ENCODE measurements at places on chromosomes 11 and 22.
A peak's percentile ranks its signal among the peaks of the same experiment; 100 is the strongest.

DNA sequence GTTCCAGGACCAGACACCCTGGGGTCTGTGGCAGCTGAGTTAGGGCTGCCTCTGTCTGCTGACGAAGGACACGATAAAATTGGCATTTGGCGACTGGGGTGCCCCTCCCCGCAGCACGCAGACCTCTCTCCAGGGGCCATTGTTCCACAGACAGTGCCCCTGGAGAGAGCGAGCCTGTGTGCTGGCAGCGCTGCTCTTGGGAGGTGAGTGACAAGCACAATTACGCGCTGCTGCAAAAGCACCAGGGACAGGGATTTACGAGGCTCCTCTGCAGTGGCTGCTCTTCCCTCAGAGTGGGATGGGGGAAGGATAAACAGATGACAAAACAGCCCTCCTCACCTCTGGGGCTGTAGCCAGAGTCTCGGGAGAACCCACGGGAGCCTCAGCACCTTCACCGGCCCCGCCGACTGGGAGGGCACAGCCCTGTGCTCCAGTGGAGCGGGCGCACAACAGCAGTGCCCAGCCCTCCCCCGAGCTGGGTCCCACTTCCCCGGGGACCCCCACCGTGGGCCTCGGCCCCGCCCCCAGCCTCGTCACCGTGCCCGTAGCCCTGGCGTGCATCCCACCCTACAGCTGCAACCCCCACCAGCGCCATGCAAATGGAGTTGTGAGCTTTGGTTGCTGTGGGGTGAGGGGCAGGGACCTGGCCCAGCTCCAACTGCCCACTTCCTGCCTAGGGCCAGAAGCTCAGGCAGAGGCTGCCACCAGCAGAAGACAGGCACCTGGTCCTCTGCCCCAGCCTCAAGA lies 19.6 kb downstream of the CHID1 start:
- DNase-seq: no peak

GRCh38 chr11:8237453-8237852 lies 26.2 kb downstream of the LMO1 start:
- DNase-seq: no peak

DNA sequence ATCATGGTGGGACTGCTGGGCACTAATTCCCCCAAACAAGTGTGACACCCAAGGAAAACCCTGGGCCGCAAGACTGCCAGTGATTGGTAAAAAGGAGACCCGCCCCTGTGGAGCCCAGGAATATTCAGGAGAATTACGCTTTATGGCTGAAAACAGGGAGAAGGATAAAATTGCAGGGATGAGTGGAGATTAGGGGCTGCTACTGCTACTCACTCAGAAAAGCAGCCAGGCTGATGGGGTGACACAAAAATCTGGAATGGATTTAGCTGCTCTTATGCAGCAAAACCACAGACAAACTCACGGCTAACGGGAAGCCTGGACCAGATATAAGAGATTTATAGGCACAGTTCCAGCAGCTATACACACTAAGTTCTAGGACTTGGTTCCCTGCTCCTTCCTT lies 4.4 kb upstream of the FBXO3 start:
- no peak for DNase-seq

DNA sequence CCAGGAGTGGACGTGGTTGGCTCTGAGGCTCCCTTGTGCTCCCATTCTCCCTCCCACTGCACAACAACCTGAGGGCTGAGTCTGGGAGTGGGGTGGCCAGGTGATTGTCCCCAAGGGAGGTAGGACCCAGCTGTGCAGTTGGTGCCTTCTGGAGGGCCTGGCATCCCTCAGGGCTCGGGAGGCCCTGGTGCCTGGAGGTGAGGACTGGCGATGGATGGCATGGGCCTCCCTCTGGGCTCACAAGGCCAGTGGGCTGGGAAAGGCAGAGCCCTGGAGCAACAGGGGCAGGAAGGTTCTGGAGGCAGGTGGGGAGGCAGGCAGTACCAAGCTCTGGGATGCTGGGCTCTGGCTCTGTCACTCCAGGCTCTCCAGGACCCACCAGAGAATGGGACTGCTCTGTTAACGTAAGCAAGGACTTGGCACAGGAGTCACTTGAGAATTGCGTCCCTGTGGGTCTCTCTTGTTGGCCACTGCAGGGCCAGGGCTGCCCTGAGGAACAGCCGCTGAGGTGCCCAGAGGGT lies 114.2 kb downstream of the KCNQ1OT1 start:
- no peak for DNase-seq

- DNase-seq: no peak
Observed at GRCh38 chr11:110011595-110011994, 81.6 kb upstream of the ZC3H12C start.

DNA sequence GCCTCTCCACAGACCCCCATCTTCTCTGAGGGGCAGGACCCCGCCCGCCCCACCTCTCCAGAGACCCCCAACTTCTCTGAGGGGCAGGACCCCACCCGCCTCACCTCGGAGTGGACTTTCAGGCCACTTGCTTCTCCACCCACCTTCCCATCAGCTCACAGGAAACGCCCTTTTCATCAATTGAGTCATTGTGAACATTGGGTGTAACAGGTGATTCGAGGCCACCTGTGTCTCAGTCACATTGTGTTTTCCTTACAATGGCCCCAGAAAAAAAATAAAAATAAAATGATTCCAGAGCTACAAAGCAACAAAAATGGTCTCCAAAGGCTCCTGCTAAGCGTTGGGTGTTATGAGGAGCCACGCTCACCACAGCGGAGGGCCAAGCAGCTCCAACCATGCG lies 36.0 kb downstream of the BRD1 start:
- DNase-seq: no peak

GRCh38 chr11:2945031-2945756 lies 16.0 kb upstream of the PHLDA2 start:
- DNase-seq: peak; percentile 12

- no peak for DNase-seq
Observed at GRCh38 chr11:111370902-111371578, 8.0 kb downstream of the POU2AF1 start.

GRCh38 chr22:50544746-50545253 lies 899 bp upstream of the KLHDC7B start:
- no peak for DNase-seq

GRCh38 chr22:22454997-22455396 lies 53.5 kb downstream of the ZNF280B start:
- DNase-seq: no peak

GRCh38 chr22:39306456-39307361 lies 12.7 kb downstream of the RPL3 start:
- no peak for DNase-seq

DNA sequence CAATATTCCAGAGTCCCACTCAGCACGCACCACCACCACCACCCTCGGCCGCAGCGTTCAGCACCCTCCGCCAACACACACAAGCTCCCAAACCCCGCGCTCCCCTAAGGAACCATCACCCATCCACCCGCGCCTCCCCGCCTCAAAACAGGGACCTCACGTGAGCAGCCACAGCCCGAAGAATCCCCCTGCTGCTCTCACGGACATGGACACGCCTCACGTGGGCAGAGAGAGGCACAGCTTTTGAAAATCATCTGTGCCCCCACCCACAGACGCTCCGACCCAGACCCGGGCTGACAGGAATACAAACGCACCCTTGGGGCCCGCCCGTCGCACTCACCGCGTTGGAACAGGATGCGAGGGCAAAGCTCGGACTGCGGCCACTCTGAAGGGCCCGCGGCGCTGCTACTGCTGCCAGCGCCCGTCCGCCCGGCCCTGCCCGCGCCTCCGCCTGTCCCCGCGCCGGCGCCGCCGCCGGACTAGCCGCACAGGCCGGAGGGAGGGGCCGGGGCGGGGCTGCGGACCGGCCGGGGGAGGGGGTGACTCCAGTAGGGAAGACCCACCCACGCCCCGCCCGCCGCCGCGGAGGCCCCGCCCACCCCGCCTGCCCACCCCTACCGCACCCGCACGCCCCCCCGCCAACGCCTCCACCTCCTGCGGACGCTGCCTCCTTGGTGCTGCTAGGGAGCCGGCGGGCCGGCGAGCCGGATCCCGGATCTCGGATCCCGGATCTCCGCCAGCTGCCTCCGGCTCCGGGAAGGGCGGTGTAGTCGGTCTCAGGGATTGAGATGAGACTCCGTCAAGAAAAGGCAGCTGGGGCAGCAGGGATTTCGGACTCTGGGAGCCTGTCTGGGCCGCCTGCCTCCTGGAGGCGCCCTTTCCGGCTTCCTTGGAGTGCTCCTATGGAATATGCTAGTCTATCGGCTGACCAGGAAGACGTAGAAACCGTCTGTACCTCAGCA lies at the start of gene TRIM3:
TRIM3 (minus strand) TSS at position 491 of the 962 bp plus-strand sequence. CDS start 8,246 bp downstream, outside the sequence.
- DNase-seq: peak; percentile 10

GRCh38 chr22:24695561-24696511 lies 78.7 kb downstream of the PIWIL3 start:
- DNase-seq: no peak

DNA sequence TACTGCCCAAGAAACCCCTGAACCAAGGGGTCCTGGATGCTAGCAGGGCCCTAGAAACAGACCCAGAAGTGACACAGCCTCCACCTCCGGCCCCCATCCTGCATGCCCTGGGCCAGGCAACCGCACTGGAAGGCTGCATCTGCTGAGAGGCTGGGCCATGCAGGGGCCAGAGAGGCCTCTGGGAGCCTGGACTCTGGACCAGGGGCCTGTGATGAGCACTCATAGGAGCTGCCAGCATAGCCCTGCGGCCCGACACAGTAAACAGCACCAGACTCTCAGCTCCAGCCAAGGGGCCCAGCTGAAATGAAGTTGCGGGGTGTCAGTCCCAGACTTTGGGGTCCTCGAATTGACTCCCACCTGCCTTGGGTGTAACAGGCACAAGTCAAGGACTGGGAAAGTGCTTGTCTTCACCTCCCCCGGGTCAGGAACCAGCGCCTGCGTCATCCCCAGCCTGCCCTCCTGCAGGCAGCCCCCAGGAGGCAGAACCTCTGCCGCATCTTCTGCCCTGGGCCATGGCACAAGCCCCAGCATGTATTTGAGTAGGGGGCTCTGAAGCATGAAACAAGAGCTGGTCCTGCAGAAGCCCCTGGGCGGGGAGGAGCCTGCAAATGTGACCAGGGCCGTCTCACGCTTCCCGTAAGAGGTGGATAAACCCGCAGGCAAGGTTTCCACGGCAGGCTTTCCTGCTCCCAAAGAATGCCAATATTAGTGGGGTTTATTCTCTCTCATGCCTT lies 25.2 kb upstream of the CCND1 start:
- no peak for DNase-seq

DNA sequence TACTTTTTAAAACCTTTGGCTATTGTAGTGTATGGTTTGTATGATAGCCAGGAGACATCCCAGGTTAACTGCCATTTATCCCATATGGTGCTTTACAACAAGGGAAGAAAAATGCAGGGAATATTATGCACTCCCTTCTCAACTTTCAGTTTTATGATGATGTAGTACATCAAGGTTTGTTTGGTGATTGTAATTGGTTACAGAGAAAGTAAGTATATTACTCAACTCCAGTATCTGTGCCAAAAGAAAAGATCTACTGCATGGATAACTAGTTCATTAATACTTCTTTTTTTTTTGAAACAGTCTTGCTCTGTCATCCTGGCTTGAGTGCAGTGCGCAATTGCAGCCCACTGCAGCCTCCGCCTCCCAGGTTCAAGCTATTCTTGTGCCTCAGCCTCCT lies 65.3 kb downstream of the BCL2L13 start:
- no peak for DNase-seq

- no peak for DNase-seq
Observed at GRCh38 chr11:73787051-73787642, 527 bp upstream of the MRPL48 start.

- DNase-seq: no peak
Observed at GRCh38 chr11:64234647-64235379, 429 bp downstream of the VEGFB start.

GRCh38 chr11:68935516-68936357 lies 32.0 kb downstream of the IGHMBP2 start:
- no peak for DNase-seq

- DNase-seq: no peak
Observed at GRCh38 chr11:69874984-69875624, 55.9 kb upstream of the FGF3 start.

DNA sequence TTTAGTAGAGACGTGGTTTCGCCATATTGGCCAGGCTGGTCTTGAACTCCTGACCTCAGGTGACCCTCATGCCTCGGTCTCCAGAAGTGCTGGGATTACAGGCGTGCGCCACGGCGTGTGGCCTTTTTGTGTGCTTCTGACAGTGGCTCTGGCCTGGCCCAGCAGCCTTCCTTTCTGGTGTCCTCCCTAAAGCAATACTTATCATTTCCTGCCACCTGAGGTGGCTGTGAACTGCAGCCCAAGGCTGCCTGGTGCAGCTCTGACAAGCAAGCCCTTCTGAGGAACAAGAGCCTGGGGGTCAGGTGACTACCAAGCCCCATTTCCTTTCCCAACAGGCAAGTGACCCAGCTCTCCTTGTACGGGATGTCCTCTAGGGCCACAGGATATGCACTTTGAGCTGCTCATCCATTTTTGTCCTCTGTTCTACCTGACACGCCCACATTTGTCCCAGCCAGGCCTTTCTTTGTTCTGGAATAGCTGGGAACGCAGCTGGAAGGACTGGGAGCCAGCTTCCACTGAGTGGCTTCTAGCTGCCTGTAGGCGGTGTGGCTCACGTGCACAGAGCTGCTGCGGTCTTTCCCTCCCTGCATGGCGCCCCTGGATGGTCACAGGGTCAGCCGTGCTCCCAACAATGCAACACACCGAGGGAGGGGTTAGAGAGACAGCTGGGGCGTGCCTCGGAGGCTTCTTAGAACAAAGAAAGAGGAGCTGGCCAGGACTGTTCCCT lies 12.3 kb upstream of the BID start:
- no peak for DNase-seq

GRCh38 chr22:36311386-36312085 lies 58.6 kb downstream of the APOL1 start:
- DNase-seq: no peak

GRCh38 chr11:14455648-14456430 lies 43.8 kb downstream of the COPB1 start:
- no peak for DNase-seq

- no peak for DNase-seq
Observed at GRCh38 chr11:95599959-95600586, 189.5 kb downstream of the FAM76B start.

DNA sequence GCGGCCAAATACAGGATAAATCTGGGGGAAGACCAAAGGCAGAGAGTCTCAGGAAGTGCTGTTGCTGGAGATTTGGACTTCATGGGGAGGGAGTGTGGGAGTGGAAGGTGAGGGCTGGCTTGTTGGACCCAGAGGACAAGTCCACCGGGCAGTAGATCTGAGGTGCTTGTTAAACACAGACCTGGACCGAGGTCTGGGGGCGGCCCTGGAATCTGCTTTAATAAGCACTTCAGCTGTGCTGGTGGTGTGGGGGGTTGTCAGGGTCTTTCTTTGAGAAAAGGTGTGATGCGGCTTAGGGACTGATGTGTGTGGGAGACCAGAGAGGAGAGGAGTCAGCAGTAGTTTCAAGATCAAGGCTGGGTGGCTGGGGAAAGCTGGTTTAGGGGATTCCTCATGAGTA lies 4.4 kb downstream of the TRMU start:
- no peak for DNase-seq

DNA sequence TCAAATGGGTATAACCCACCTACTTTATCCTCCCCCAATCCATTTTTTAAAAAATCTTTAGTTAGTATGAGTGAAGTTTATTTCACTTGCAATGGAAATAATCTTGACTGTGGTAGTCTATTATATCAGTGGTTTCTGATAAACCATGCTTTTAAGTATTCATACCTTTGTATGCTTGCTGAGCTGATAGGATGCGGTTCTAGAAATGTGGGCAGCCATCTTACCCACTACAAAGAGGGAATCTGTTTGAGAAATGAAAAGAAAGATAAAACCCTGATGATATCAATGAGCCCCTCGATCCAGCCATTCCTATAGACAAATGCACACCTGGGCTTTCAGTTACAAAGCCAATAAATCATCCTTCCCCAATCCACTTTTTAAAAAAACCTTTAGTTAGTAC lies 13.8 kb upstream of the PVALB start:
- no peak for DNase-seq

- DNase-seq: no peak
Observed at GRCh38 chr11:83282084-83282716, 4.0 kb downstream of the CCDC90B start.

Measured in GOT3 (cell line).